COLO829 (cell line): ENCODE measurements at places on chromosomes 1 and 21.

DNA sequence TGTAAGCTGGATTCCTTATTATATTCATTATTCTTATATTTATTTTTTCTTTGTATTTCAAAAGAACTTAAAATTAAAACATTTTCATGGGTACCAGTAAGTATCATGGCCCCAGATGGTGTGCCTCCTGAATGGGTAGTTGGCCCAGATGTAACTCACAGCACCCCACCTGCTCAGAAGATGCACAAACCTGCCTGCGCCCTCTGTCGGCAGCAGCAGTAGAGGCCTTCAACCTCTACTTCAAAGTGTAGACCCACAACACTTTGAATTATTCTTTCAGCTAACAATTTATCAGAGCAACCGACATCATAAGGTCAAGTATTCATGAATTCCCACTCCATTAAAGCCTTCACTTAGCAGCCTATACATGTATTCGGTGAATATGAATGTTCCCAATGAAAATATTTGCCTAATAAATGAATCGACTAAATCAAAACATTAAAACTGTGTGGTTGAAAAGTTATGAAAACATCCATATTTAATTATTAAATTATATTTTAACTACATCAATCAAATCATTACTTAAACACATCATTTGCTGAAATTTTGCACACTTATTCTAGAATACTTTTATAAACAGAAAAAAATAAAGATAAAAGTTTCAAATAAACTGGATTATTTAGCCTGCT, 25.4 kb downstream of the PIGM start:
- peak; percentile 78 for DNase-seq

DNA sequence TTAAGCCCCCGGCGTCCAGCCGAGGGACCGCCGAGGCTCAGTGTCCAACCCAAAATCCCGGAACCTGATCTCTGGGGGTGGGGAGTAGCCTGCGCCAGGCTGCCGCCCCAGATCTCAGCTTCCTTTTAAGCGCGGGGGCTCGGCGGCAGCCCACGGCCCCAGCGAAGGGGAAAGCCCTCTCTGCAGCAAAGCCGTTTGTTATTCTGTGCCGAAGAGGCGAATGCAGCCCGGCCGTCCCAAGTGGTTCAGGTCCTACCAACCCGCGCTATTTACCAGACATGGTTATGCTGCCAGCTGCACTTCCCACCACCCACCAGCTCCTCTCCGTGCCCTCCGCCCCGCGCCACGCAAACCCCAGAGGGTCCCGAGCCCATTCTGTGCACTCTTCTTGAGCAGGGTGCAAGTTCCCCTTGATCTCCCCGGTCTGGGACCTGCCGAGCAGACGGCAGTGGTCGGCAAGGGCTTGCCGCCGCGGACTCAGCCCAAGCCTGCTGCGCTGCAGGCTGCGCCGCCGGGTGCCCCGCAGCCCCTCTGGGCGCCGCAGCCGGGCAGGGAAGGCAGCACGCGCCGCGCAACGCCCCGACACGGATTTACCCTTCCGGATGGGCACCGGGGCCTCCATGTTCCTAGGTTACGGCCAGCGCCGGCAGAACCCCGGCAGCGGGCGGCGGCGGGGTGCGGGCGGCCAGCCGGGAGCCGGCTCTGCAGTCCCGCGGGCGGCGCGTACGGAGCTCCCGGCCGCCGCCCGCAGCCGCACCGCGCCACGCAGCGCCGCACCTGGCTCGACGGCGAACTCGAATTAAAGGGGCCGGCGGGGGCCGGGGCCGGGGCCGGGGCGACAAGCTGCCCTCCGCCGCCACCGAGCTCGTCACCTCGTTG, 738 bp upstream of the KCNA2 start:
- DNase-seq: no peak

- no peak for DNase-seq
These were observed 137.8 kb downstream of the HIVEP3 start for GRCh38 chr1:41780916-41781315.

DNA sequence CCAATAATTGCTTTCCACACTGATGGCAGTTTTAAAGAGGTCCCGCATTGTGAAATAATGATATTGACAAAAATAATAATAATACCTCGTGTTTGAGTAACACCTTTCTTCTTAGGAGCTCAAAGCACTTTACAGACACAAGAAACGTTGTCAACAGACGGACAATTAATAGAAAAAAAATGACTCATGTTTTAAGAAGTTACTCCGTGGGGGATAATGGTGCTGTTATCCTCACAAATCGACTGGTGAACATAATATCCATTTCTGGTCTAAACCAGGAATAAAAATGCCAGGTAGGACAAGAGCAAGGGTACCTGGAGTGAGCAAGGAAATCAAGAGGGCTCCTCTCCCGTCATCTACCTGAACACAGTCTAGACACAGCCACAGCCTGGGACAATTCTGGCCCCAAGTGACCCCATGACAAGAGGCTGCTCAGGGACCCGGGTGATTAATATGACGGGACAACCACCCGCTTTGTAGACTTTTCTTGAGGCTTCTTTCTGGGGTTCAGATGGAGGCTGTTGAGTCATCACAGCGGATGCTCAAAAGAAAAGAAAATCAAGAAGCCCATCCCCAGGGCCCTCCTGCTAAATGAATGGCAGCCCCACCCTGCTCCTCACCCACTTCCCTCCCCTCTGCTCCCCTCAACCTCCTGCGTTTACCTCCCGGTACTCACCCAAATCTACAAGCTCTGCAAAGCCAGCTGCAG, 146.2 kb upstream of the IRF2BP2 start:
- DNase-seq: peak; percentile 44

- peak; percentile 78 for DNase-seq
These were observed 1016.1 kb downstream of the KCNT2 start for GRCh38 chr1:195591917-195592672.

DNA sequence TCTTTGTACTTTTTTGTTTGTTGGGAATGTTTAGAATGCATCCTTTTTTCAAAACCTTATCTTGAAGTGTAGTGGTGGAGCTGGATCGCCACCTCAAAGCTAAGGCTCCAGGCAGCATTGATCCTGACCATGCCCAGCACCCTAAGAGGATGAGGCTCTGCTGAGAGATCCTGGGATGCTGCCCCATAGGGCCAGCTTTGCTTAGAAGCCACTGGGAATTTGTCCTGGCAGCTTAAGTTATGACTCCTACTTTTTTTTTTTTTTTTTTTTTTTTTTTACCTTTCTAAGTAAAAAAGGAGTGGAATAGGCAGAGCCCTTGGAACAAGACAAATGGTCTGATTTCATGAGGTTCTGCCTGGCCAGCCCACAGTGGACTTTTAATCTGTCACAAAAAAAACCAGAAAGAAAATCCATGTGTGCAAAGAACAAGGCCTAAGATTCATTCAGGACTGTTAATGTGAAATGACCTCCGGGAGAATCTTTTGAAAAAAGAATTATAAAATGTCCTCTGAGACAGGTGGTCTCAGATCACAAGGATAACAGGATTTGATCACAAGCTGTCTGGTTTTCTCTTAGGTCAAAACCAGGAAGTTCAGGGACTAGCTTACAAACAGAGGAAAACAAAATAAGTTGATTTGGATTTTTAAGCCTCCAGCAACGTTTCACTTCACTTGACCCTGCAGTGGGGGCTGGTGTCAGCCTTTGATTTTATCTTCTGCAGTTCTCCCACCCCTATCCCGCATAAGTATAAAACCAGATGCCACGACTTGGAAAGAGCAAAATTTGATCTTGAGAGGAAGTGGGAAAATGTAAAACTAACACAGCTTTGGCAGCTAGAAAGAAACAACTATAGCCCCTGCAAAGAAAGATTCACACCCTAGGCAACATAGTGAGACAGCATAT, 25.9 kb upstream of the RAP1A start:
- no peak for DNase-seq
